ENCODE measurements at places on chromosomes 4 and X.

DNA sequence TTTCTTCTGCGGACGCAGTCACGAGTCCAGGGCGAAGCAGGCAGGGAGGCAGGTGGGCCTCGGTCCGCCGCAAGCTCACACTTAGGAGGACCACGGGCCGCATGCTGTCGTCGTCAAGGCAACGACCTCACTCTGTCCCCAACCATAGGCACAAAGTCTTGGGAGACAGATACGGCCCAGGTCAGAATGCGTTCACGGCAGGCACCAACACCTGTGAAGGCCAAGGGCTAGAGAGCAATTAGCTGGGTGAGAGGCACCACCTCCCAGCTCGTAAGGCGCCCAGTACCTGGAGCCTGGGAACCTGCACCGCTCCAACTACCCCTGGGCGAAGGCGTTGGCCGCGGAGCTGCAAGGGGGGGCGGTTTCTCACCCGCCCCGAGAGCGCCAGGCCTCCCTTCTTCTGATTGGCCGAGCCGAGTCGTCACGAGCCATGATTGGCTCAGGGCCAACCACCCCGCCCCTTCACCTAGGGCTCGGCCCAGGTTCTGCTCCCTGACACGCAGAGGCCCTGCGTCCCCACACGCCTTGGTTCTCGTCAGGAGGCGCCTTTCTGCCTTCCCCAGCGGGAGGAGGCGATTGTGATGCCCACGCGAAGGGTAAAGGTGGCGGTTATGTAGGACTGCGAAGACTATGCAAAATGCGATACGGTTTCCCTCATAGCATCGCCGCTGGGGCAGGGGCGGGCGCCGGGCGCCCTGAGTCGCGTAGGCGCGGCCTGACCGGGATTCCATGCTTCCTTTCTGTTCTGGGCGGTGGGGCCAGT, at the start of gene CDKL2:
CDKL2 (minus strand) TSS at position 355 of the 763 bp plus-strand sequence. CDS start 4,540 bp downstream, outside the sequence.
- DNase-seq: peak; percentile 52

DNA sequence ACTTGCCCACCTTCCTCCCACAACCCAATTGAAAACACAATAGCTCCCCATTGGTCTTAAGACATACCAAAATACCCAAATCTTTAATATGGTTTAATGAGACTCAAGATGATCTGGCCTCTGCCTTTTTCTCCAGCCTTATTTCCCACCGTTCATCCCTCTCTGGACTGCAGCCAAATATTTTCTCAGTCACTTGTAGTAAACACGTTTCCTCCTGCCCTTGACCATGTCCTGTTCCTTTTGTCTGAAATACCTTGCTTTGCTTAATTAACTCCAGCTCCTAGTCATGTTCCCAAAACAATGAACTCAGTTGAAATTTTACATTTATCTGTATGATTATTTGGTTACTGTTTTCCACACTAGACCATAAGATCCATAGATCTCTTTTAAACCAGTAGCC, 8.4 kb upstream of the NUP54 start:
- DNase-seq: no peak

GRCh38 chr4:132981611-132982010, 167.5 kb upstream of the PCDH10 start:
- no peak for DNase-seq

- DNase-seq: no peak
These were observed 33.7 kb upstream of the CCKAR start for GRCh38 chr4:26524011-26524410.

DNA sequence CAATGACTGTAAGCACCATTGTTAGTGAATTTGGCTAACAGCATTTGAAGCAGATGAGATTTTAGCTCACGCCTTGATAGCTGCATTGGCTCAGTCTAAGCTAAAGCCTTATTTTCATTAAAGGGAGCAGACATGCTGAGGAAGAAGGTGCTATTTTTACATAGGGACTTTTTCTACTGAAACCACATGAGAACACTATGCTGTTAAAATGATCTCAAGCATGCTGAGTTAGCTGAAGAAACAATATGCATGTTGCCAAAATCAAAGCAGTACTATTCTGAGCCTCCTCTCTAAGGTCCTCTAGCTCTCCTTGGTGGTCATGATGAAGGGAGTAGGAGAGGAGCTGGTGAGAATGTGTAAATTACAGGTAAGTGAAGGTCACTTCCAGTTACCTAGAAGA, 134.4 kb upstream of the JADE1 start:
- no peak for DNase-seq

GRCh38 chrX:152950786-152951185, 43.1 kb downstream of the PNMA5 start:
- DNase-seq: no peak

DNA sequence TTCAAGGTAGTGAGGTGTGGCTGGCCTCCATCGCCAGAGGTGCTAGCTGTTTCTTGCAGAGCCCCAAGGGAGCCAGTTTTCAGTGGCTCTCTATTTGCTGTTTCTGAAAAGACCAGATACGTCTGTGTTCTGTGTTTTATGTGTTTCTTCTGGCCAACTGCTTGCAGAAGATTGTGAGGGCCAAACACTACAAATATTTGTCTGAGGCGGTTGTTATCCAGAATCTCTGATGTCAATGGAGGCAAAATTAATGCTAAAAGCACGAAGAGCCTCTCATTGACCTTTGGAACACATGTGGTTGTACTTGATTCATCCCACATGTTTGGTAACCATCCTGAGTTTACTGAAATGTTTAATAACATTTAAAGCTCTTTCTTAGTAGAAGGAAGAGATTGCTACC, 113.9 kb downstream of the CT47B1 start:
- DNase-seq: peak; percentile 15

GRCh38 chr4:33160126-33160525, 2440.0 kb downstream of the PCDH7 start:
- peak; percentile 5 for DNase-seq

GRCh38 chr4:89898304-89898716, 3.7 kb downstream of the MMRN1 start:
- DNase-seq: no peak

DNA sequence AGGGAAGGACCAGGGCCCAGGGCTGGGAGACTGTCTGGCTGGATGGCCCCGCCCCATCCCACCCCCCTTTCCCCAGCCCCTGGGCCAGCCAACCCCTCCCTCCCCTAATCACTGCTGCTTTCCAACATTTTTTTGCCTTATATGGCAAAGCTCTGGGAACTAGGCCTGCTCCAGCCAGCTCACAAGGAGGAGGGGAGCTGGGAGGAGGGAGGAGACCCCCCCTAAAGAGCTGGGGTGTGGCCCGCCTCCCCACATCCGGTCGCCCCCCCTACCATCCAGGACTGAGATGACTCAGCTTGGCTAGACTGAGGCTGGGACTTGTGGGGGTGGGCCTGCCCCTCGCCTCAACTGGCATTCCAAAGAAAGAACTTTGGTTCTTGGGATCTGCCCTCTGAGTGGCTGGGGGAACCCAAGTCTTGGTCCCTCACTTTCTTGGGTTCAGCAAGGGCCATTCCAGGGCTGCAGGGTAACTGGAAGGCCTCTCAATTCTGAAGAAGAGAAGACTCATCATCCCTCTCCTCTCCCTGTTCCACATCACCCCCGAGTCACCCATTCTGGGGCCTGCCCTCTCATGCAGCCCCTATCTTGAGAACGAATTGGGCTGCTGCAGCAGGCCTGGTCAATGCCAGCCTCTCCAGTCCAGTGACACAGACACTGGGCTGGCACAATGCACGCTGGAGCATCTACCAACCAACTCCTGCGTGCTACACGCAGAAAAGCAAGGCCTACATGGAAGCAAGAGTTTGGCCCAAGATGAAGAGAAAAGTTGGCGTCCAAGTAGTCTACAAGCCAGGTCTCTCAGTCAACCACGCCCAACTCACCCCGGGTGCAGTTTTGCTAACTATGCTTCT, 4.8 kb downstream of the FLNA start:
- peak; percentile 89 for DNase-seq

DNA sequence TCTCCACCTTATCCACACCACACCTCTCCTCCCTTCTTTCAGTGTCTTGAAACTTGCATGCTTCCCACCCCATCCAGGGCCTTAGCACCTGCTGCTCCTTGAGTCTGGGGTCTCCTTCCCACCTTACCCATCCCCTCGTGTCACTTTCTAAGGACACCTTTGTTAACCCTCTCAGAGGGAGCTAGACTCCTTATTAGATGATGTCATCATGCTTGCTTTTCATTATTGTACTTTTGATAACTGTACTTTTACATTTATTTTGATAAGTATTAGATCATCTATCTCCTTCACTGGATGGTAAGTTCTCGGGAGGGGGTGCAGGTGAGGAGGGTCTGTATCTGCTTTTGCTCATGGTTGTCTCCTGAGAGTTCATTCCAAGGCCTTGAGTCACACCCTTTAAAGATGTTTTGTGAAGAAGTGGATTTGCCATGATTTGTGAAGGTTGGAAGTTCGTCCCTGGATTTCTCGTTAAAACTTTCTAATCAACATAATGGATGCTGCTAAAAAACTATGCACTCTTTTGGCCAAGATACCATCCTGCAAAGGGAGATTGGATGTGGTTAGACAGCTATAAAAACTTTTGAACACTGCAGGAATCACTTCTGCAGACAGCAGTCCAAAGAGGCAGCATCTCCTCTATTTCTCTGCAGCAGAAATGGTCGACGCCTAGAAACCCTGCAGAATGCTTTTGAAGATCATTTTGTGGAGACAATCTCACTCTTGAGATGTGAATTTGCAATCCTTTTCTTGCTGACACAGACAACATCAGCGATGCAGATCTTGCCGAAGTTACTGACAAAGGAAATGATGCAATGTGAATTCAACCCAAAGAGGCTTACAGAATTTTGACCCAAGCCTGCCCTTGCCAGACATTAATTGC, 69.6 kb downstream of the ENPP6 start:
- DNase-seq: no peak

GRCh38 chr4:4735136-4735750, 124.2 kb upstream of the MSX1 start:
- no peak for DNase-seq

- no peak for DNase-seq
These were observed 34.7 kb upstream of the LGI2 start for GRCh38 chr4:25065431-25065858.

DNA sequence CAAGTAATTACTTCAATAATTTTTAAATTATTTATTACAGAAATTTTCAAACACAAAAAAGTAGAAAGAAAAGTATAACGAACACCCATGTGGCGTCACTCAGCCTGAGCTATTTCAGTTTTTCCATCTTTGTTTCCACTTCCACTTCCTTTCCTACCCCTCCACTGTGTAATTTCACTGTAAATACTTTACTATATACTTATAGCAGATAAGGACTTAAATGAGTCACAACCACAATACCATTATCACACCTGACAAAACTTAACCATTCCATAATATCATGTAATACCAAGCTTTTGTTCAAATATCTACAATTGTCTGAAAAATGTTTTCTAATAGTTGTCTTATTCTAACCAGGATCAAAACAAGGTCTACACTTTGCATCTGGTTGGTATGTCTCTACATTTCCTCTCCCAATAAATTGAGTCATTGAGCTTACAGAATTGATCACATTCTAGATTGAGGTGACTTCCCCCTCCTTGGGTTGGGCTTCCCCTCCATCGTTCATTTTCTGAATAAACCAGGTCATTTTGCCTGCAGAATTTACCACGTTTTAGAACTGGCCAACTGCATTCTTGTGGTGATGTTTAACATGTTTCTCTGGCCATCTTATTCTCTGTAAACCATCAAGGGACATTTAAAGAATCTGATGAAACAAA, 48.7 kb downstream of the ATP10D start:
- no peak for DNase-seq

DNA sequence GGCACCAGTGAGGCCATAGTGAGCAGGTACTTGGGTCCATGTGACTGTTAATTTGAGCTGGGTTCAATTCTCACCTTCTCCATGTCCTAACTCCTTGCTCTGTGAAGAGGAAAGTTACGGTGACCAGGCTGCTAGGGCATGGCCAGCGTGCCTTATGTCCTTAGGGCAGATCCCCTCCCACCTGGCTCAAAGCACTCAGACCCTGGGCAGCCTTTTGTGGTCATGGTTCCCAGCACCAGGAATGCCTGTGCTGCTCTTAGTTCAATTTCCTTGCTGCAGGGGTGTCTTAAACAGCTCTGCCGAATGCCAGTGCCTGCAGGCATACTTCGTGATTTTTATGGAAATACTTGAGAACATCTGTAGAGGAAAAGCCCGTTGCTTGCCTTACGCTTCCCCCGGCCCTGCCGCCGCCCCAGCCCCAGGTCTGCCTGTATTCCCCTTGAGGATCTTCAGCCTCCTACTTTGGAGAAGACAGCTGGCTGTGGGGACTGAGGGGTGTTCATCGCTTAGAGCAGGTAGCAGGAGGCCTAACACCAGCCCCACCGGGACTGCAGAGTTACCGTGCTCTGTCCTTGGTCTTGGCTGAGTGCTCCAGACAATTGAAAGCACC, 3.1 kb upstream of the CDK16 start:
- DNase-seq: no peak

- no peak for DNase-seq
These were observed 136.2 kb downstream of the TBC1D19 start for GRCh38 chr4:26719954-26720552.

- peak; percentile 48 for DNase-seq
These were observed 24.6 kb downstream of the NAP1L5 start for GRCh38 chr4:88672987-88673386.

GRCh38 chr4:169015186-169015623, 5.2 kb upstream of the CBR4 start:
- no peak for DNase-seq

GRCh38 chrX:25599061-25599460, 539.1 kb upstream of the MAGEB18 start:
- DNase-seq: no peak

All from brain microvascular endothelial cell (primary cell).